Stimulated activated CD4-positive, alpha-beta T cell treated with anti-CD3 and anti-CD28 coated beads, Interleukin-1b, Interleukin-23, amount 100 ng/mL, for 4 hours (primary cell): ENCODE measurements at places on chromosomes 1 and 21.

DNA sequence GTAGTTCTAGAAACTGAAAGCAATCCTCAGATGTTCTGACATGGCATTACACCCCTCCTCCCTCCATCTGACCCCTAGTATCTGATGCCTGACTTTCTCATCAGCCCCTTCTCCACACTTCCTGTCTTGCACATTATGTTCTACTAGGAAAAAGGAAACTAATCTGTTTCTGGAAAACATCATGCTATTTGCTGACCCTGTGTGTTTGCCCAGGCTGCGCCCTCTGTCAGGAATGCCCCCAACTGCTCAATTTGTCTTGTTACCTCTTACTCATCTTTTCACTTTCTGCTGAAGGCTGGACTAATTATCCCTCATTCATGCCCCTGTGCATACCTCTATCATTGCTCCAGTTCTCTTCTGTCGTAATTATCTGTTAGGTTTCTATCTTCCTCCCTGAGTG, 37.5 kb upstream of the DAB1 start:
- no peak for DNase-seq

GRCh38 chr1:63794354-63794753, 20.5 kb downstream of the ROR1 start:
- DNase-seq: no peak

GRCh38 chr1:201816309-201816854, 12.6 kb upstream of the IPO9 start:
- no peak for DNase-seq

GRCh38 chr1:169868978-169869377, 24.7 kb downstream of the SCYL3 start:
- no peak for DNase-seq

- DNase-seq: peak; percentile 76
Observed at GRCh38 chr21:45818904-45819285, 162.7 kb upstream of the COL6A1 start.

GRCh38 chr1:184982002-184982954, 8.0 kb upstream of the NIBAN1 start:
- peak; percentile 65 for DNase-seq

DNA sequence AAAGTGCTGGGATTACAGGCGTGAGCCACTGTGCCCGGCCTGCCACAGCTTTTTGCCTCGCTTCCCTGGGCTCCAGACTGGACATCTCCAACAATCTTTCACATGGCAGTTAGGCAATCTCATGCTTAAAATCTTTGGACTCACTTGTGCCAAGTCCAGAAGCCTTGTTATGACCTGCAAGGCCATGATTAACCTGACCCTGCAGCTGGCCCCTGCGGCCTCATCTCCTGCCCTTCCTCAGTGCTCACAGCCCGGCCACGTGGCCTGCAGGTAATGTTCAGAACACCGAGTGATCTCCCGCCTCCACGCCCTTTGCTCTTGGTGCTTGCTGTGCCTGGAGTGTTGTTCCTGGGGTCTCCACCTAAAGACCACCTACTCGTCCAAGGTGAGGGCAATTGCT, 24.9 kb downstream of the FAAH start:
- no peak for DNase-seq

GRCh38 chr1:234733427-234733826, 123.4 kb upstream of the IRF2BP2 start:
- DNase-seq: no peak

GRCh38 chr1:152220166-152221163, 3.5 kb downstream of the HRNR start:
- DNase-seq: no peak

GRCh38 chr1:18957136-18957521, 653 bp upstream of the IFFO2 start:
- DNase-seq: no peak

GRCh38 chr1:107139833-107140702, 771 bp upstream of the NTNG1 start:
- DNase-seq: peak; percentile 8

DNA sequence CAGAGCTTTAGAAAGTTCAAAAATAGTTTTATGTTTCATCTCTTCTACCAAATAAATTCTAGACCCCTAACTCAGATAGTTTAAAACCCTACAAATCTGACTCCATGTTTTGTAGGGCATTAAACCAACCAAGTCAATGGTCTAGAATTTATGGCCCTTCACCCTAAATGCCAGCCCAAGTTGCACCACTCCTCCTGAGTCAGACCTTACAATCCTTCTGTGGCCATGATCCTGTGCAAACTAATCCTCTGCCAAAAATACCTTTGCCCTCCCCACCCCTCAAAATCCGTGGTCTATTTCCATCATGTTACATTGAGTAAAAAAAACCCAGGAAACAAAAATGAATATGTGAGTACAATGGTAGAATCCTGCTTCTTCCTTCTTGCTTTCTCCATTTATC, 179.3 kb downstream of the NR5A2 start:
- DNase-seq: no peak

- no peak for DNase-seq
Observed at GRCh38 chr1:3135073-3135702, 66.2 kb downstream of the PRDM16 start.

GRCh38 chr21:43298546-43299440, 128.1 kb downstream of the SIK1 start:
- no peak for DNase-seq

- DNase-seq: no peak
Observed at GRCh38 chr1:152347116-152347728, 12.6 kb downstream of the FLG2 start.

- no peak for DNase-seq
Observed at GRCh38 chr1:88730132-88730675, 46.1 kb downstream of the PKN2 start.

DNA sequence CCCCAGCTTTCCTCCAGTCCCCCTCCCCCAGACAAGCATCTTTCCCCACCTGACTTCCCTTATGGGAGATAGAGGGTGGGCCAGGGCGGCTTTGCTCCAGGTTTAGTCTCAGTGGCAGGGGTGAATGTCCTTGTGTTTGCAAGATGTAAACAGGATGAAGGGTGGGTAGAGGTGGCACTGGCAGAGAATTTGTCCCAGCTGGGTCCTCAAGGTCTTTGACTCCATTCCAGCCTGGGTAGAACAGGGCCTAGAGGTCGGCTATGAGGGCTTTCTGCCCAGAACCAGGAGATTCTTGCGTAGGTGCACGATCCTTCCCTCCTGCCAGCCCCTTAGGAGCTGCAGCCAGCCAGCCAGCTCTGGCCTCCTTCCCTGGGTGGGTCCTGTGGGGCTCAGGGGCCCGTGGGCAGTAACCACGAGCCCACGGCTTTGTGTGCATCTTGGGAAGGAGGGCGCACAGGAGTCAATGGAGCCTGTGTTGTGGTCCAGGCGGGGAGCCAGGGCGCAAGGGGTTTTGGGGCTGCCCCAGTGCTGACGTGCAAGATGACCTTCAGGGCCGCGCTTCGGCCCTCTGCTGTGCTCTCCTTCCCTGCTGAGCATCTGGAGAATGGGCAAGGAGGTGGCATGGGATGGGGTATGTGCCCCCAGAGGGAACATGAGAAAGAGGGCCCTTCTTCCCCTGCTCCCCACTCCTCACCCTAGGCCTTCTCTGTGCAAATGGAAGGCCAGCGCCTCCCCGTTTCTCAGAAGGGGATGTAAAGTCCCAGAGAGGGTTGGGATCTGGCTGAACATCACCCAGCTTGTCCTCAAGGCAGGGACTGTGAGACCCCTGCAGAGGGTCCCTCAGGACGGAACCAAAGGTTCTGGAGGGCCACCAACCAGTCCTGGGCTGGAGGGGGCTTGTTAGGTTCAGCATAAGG, 15.7 kb downstream of the POU3F1 start:
- no peak for DNase-seq

- DNase-seq: no peak
Observed at GRCh38 chr1:150487763-150488115, 520 bp downstream of the TARS2 start.

- DNase-seq: no peak
Observed at GRCh38 chr21:39085843-39086405, 97.3 kb downstream of the PSMG1 start.

- DNase-seq: no peak
Observed at GRCh38 chr1:238409191-238409850, 518.6 kb upstream of the ZP4 start.

GRCh38 chr1:168728473-168729404, at the start of gene DPT:
Gene DPT (minus strand): TSS chr1:168729206. CDS start chr1:168729174, 32 bp downstream.
- no peak for DNase-seq

- DNase-seq: no peak
Observed at GRCh38 chr1:19656780-19657466, 7.8 kb upstream of the HTR6 start.

DNA sequence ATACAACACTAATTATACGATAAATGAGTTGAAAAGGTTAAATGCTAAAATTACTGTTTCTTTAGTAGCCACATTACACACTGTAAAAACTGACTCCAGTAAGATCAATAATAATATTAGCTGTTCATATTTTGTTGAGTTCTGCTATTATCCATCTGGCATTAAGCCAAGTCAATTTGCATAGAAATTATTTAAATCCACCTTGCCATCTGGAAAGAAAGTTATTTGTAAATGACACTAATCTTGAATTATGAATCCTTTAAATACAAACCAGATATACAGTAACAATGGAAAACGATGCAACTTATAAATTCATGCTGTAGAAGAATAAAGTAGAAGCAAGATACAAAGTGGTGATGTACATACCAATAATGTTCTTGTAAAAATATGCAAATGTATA, 81.4 kb upstream of the BCL10 start:
- DNase-seq: no peak

DNA sequence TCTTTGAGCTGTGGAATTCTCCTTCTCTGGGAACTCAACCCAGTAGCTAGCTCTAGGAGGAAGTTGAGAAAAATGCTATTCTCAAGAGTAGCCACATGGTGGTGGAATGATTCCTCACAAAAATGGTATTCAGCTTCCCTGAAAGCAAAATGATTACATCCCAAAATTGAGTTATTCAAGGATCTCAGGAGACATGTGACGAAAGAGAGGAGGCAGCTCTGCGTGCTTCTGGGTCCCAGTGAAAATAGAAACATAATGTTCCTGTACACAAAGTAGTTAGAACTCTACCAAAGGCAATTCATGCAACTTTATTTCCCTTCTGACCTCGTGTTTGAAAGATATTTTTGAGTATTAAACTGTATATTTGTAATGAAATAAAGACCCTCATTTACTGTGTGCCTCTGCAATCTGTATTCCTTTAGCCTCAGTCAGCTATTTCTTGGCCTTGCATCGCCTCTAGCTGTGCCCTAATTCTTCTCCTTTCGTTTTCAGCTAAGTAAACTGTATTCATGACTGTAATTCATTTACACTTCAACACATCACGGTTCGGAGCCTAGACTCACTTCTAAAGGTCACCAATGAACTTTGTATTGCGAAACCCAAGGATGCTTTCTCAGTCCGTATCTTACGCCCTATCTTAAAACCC, 167.3 kb downstream of the FASLG start:
- DNase-seq: no peak

DNA sequence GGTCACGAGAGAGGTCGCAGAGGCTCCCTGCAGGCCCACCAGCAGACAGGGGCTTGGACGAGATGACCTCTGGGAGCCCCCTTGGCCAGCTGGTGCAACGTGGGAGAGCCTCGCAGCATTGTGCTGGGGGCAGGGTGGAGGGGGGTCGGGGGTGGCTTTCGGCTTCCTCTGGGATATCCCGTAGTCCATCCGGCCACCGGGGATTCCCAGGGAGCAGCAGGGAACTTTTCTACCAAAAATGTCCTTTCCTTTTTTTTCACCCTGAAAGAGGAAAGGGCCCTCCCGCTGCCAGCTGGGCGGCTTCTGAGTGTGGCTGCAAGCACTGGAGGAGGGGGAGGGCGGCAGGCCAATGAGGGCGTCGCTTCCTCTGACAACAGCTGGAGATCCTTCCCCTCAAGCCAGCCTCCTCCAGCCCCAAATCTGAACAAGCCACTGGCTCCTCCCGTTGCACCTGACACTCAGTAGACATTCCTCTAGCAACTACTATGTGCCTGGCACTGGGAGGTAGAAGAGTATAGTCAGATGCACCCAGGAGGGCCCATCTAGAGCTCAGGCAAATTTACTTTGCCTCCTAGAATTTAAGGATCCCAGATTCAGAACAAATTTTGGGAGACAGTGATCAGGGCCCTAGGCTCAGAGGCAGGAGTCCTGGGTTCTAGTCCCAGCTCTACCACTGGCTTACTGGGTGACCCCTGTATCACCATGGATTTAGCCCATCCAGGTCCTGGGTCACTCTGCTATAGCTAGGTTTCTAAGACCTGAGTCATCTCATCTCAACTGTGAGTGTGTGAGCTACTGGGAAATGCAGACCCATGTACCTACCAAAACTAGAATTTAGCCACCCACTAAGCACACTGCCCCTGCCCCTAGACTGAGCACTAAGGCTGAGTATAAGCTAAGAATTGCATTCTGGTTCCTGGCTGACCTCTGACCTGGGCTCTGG, 2.7 kb downstream of the MOB3C start:
- DNase-seq: no peak

GRCh38 chr1:31648641-31649357, 4.1 kb upstream of the PEF1 start:
- no peak for DNase-seq

DNA sequence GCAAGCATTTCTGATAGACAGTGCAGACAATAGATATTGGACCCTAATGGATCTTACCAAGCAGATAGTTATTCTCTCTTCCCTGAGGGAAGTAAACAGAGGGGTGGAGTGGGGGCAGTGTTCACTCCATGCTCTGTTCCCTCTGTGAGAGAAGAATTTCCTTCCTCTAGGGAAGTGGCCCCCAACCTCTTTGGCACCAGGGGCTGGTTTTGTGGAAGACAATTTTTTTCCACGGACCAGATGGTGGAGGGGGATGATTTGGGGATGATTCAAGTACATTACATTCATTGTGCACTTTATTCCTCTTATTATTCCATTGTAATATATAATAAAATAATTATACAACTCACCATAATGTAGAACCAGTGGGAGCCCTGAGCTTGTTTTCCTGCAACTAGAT, 459.9 kb downstream of the ADGRL2 start:
- DNase-seq: no peak

GRCh38 chr1:7422966-7423365, 348.1 kb upstream of the VAMP3 start:
- no peak for DNase-seq

DNA sequence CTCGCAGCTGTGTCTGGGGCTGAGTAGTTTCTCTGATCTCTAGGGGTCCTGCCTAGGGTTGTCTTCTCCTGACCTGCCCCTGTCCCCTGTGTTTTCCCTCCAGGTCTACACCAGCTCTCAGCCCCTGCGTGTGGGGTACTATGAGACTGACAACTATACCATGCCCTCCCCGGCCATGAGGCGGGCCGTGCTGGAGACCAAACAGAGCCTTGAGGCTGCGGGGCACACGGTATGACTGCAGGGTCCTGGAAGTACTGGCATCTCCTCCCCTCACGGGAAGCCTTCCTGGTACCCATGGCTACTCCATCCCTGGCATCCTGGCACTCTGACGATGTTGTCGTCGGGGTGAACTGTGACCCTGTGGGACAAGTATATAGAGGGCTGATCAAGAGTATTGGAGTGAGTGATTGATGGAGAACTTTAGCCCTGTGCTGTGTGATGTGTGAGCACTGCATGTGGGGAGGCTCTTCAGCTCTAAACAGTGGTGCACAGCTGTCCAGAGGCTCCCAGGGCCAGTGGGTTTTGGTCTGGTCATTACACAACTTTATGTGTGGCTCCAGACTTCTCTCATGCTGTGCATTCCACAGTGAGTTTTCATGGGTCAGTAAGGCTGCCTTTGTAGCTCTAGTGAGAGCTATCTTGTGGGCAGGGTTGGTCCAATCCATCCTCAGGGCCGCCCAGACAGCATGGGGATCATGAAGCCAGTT, 14.4 kb downstream of the FAAH start:
- no peak for DNase-seq

- DNase-seq: no peak
Observed at GRCh38 chr1:196160066-196160795, 448.0 kb downstream of the KCNT2 start.

- DNase-seq: no peak
Observed at GRCh38 chr1:36420409-36420808, 22.7 kb upstream of the LSM10 start.
